NCI-H510A treated with DMSO at 0.1 percent for 48 hours (cell line): ENCODE measurements at places on chromosomes 2 and 18.
A peak's percentile ranks its signal among the peaks of the same experiment; 100 is the strongest.

- DNase-seq, result no peak
Measured at GRCh38 chr2:128281852-128282245, 36.8 kb downstream of the HS6ST1 start.

GRCh38 chr2:109531896-109532727, 81.7 kb downstream of the SEPTIN10 start:
- DNase-seq, result no peak

DNA sequence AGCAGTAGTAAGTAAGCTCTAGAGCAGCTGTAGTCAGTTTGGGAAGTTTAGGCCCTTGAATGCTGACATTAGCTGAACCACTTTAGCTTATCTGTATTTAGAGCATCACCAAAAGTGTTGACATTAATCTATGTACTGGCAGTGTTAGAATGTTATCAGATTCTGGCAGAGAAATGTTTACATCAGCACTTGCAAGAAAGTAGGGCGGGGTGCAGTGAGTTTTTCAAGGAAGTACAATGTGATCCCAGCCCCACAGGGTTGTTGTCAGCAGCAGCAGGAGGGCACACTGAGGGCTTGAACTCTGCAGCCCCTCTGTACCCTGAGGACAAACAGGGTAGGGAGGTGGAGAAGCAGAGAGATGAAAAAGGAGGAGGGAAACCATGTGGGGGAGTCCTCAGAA, 35.5 kb upstream of the RMP24 start:
- no peak for DNase-seq

- peak; percentile 80 for DNase-seq
Measured at GRCh38 chr2:207914716-207915115, 110.6 kb downstream of the PLEKHM3 start.
